ENCODE measurements at places on chromosomes 16 and 17. TPM values are rescaled to one million over a fixed set of nuclear protein-coding genes. Genes with fewer than 3 reads are reported as not detected.

DNA sequence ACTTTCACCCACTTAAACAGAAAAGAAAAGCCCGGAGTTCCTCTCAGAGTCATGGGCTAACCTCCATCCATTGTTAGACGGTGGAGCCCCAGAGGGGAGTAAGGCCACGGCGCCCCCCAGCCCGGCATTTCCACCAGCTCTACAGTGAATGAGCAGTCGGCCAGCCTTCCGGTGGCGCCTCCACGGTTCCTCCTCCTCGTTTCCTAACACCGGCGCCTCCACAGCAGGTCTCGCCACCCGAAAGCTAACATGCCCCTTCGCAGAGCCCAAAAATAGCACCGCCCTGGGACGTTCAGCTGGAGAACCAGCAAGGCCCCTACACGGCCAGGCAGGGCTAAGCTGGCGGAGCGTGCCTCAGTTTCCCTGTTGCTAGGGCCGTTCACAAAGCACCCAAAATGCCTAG, 858 bp downstream of the MMD start:
- DNase-seq = no peak

Gene MMP25
- 0.01 TPM for polyA plus RNA-seq

GRCh38 chr17:50163843-50164696, 1.7 kb upstream of the SGCA start:
- DNase-seq = no peak

DNA sequence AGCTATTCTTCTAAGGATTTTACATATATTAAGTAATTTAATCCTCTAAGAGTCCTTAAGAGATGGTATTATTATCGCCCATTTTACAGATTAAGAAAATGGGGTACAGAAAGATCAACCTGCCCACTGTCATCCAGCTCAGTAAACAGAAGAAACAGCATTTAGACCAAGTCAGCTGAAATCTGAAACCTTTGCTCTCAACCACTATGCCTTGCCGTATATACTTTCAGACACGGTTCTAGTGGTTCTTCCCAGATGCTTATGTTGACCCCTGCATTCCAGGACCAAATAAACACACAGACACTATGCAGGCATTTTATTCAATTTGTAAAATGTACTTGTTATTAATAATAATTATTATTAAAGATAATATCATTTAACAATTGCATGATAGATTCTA, 854.8 kb downstream of the KCNJ2 start:
- no peak for DNase-seq

DNA sequence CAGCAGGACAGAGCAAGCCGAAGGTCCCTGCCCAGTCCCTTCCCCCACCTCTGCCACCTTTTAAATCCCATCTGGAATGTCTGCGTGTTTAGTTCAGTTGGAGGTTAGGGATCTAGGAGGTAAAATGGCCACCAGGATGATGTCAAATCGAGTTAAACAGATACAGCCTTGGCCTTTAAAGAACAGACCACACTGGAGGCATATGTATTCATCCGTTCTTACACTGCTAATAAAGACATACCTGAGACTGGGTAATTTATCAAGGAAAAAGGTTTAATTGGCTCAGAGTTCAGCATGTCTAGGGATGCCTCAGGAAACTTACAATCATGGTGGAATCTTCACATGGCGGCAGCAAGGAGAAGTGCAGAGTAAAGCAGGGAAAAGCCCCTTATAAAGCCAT, 167.8 kb upstream of the CACNG5 start:
- DNase-seq = no peak

Gene RHBDL3
- 0.04 TPM for polyA plus RNA-seq

DNA sequence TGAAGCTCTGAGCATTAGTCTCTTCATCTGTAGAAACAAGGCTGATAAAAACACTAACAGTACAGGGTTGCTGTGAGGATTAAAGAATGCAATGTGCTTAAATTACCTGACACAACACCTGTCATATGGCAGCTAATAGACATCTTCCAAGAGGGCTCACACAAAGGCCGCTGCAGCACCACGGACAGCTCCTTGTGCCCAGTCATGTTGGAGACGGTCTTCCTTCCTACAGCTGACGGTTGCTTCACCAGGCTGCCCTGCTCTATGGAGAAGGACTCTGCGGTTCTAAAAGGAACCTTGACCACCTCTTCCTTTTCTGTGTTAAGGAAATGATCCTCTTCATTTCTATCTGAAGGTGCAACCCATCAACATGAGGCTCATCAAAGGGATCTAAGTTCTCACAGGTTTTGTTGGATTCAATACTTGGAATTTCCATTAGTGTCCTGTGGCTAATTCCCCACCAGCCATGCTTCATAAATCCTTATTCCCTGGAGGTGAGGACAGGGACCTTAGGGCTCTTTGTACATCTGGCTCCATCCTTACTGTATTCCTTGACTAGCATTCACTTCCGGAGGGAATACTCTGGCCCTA, 138.9 kb upstream of the CES5A start:
- DNase-seq = no peak

Measured in BJ (cell line).